ENCODE measurements at places on chromosomes 12 and 14. TPM values are rescaled to one million over a fixed set of nuclear protein-coding genes. Genes with fewer than 3 reads are reported as not detected.

DNA sequence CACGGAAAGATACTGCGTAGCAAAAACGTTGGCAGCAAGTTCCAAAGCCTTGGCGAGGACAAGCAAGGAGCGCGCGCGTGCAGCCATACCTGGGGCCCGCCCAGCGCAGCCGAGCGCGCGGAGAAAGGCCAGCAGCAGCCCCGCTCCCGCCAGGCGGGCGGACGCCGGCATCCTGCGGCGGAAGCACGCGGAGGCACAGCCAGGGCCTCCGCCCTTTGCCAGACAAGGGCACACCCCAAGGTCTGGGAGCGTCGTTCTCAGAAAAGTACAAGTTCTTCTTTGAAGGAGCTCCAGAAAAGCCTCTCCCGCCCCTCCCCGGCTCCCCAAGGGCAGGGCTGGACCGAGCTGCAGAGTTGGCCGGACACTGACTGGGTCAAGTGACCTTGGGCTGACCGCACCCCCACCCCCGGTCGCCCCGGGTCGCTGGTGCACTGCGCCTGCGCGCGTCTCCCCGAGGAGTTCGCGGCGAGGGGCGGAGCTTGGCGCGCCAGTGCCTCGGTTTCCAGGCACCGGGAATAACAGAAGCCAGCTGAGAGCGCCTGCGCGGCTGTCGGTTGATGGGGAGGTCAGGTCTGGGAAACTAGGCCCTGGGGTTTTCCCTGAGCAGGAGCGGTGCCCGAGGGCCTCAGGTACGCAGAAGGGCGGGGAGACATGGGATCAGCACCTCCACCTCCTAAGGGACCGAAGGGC, at the start of gene ZC2HC1C:
ZC2HC1C (plus strand) TSS at position 521 of the 690 bp plus-strand sequence. CDS start 933 bp downstream, outside the sequence.
- peaks cover 9% of the 10 kb centered on the region for H3K4me1 ChIP-seq
- H3K27me3 ChIP-seq: no peaks in the 10 kb centered on the region
- peak within 1 kb of the TSS; percentile 76 for H3K4me3 ChIP-seq
- peak; percentile 30 for DNase-seq
- no peak within 1 kb of the TSS for H3K27ac ChIP-seq

DNA sequence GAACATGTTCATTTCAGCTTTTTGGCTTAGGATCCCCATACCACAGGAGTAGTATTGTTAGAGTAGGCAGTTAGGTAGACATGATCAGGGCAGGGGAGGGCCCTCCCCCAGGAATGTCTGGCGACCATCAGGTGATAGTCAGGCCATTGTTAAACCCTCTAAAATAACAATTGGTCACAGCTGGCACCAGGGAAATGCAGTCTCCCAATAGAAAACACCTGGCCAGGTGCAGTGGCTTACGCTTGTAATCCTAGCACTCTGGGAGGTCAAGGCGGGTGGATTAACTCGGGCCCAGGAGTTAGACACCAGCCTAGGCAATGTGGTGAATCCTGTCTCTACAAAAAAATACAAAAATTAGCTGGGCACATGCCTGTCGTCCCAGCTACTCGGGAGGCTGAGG, 187.1 kb downstream of the MON2 start:
- no peak overlapping the region for H3K27ac ChIP-seq
- no peaks in the 10 kb centered on the region for H3K36me3 ChIP-seq
- H3K27me3 ChIP-seq: no peaks in the 10 kb centered on the region
- no peak overlapping the region for H3K4me3 ChIP-seq
- H3K4me1 ChIP-seq: peaks cover 16% of the 10 kb centered on the region

Gene PLD4
- 2.9 TPM for total RNA-seq

Gene ADAMTS20
- total RNA-seq: not detected

Gene WNT5B
- not detected for total RNA-seq
